Foreskin melanocyte (primary cell): ENCODE measurements at places on chromosomes 4 and X.

DNA sequence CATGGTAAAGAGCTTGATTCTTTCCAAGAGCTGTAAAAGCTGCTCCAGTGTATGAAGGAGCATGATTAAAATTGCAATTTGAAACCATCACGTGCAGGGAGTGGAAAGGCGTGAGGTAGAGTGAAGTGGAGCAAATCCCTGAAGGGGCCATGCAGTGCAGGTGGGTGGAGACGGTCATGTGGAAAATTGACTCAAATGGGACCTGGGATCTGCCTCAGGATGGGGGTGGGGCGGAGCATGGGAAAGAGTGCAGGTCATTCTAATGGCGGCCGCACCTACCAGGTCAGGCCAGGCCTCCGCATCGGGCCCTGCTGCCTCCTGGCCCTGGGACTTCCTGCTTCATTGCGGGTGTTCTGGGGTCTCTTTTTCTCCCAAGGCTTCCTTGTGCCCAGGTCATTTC, 25.3 kb upstream of the TRIM60 start:
- no peak for DNase-seq

DNA sequence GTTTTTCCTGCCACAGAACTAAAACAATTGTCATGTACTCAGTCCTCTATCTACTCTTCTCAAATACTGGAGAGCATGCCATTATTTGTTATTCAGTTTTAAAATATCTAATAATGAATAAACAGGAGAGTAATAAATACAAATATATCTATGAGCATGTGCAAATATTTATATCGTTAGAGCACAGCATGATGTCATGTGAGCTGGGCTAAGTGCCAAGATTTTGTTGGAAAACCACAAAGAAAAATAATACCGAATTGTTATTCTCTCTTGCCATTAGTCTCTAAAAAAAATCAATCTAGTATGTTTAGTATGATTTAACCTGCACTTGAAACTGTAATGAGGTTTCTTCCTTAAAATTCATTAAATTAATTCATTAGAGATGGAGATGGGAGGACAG, 97.3 kb downstream of the DDX60 start:
- DNase-seq, result peak; percentile 42

DNA sequence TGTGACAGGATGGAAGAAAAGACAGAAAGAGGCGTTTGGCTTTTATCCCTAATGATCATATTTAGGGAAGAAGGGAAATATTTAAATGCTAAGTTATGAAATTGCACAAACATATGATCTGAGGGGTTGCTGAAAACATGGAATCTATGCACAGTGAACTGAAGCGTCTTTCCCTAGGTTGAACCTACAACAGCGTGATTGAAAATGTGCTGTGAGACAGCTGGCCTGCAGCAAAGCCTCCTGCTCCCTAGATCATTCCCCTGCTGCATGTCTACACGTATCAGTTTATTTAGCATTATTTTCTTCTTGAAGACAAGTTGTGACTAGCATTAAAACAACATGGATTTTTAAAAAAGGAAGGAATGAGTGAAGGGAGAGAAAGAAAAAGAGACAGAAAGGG, 272.5 kb upstream of the TRAM1L1 start:
- DNase-seq, result no peak

DNA sequence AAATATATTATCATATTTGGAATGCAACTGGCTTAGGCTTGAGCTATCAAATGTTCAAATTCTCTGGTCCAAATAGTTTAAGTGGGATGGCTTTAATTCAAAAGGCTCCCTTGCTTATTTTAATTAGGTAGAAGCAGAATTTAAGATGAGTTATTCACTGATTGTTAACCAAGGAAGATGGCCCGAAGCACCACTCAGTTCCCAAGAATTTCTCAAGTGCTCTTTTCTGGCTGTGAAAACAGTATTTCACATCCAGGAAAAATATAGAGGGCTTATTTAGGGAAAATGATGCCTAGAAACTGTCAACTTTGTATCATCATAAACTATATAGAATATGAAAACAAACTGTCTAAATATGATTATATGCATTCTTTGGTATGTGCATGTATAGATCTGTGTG, 246.5 kb upstream of the SFRP2 start:
- no peak for DNase-seq

GRCh38 chr4:108398836-108399235, 221.5 kb upstream of the RPL34 start:
- DNase-seq, result no peak

GRCh38 chr4:186852964-186853391, 129.3 kb upstream of the FAT1 start:
- DNase-seq, result no peak

- peak; percentile 73 for DNase-seq
Measured at GRCh38 chr4:142447009-142447408, 399.1 kb downstream of the INPP4B start.

GRCh38 chr4:187504974-187505797, 490.4 kb upstream of the ZFP42 start:
- no peak for DNase-seq

GRCh38 chr4:141142423-141142822, 9.2 kb upstream of the RNF150 start:
- no peak for DNase-seq

DNA sequence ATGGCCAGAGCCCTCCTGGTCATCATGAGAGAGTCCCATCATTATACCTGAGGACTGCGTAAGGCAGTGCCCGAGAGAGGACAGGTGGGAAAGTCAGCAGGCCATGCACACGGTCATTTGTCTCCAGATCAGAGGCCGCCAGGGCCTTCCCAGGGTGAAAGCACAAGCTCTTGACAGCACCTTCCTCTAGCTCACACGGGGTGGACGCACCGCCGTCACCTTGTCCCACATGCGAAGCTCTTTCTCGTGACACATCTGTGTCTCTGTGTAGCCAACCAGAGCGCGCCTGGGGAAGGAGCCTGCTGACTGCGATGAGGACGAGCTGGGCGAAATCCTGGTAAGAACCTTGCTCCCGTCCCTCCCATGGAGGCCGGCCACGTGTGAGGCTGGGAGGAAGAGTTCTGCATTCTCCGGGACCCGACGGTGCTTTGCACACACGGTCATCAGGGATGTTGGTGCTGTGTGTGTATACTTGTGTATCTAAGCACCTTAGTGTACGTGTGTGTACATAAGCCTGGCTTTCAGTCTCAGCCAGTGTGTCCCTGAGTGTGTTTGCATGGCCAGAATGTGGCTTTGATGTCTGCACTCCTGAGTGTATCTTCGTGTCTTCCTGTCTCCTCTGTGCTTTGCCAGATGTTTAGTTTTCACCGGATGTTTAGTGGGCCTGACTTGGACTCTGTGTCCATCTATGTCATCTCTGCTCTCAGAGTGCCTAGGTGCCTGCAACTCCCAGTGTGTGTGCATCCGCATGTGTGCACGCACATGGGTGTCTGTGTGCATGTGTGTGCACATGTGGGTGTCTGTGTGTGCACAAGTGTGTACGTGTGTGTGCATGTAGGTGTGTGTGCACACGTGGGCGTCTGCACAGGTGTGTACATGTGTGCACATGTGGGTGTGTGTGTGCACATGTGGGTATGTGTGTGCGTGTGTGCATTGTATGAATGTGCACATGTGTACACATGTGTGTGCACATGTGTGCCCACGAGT, 15.1 kb downstream of the ATP5ME start:
- DNase-seq, result no peak

DNA sequence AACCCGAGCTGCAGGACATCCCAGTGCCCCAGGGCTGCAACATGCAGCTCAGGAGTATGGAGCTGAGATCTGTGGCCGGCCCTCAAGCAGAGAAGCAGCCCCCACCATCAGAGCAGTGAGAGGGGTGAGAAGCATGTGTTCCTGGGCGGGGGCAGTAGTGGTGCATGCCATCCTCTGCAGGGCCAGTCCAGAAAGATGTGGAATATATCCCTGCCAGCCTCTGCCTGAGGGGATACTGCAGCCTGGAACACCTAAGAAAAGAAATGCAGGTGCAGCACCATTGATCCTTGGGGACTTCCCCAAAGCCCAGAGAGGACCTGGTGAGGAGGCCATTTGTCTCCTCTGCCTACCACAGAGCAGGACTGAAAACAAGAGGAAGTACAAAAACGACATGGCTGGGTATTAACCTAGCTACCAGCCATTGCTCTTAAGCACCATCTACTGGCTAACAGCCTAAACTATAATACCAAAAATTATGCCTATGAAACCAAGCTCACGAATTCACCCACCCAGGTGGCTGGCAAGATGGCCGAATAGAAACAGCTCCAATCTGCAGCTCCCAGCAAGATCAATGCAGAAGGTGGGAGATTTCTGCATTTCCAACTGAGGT, 158.8 kb downstream of the ADGRA3 start:
- DNase-seq, result peak; percentile 41
